Chondrocyte (in vitro differentiated cells): ENCODE measurements at places on chromosomes 6 and 20. TPM values are rescaled to one million over a fixed set of nuclear protein-coding genes. Genes with fewer than 3 reads are reported as not detected.

GRCh38 chr6:132130626-132131298 lies 179.6 kb upstream of the CCN2 start:
- no peaks in the 10 kb centered on the region for H3K36me3 ChIP-seq
- peaks cover 48% of the 10 kb centered on the region for H3K4me1 ChIP-seq
- H3K4me3 ChIP-seq: peak overlapping the region; percentile 5
- H3K27ac ChIP-seq: peak overlapping the region; percentile 95
- DNase-seq: no peak
- H3K27me3 ChIP-seq: no peaks in the 10 kb centered on the region

DNA sequence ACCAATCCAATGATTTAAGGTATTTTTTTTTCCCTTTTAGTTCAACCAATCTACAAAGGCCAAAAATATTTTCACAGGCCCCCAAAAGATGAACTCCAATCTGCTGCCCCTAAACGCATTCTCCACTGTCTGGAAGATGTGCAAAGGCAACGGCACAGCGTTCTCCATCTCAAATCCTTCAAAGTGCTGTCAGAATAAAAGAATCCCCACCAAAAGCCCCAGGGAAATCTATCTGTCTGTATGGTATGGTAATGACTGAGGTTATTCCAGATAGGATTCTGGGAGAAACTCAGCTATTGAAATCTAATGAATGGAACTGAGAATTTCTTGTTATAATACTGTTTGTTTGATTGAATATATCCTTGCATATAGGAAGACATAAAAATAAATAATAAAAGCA lies 217.8 kb upstream of the CCN2 start:
- no peak overlapping the region for H3K4me3 ChIP-seq
- no peak for DNase-seq
- H3K4me1 ChIP-seq: peaks cover 26% of the 10 kb centered on the region
- H3K27ac ChIP-seq: no peak overlapping the region
- peaks cover 2% of the 10 kb centered on the region for H3K36me3 ChIP-seq

DNA sequence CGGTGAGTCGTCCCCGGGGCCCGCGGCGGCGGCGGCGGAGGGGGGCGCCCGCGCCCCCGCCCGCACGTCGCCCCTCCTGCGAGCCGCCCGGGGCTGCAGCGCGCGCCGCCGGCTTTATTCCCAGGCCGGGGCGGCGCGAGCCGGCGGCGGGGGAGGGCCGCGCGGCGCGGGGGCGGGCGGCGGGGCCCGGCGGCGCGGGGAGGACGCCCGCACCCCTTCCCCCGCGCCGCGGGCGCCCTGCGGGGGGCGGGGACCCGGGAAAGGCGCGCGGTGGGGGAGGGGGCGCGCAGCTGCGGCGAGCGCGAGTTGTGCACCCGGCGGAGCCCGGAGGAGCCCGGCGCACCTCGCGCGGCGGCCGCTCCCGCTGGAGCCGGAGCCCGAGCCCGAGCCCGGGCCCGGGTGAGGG lies 646 bp downstream of the HMGA1 start:
- no peaks in the 10 kb centered on the region for H3K27me3 ChIP-seq
- no peak overlapping the region for H3K27ac ChIP-seq
- no peak for DNase-seq
- peaks cover 1% of the 10 kb centered on the region for H3K36me3 ChIP-seq

- DNase-seq: no peak
- no peak overlapping the region for H3K27ac ChIP-seq
- no peaks in the 10 kb centered on the region for H3K36me3 ChIP-seq
- peaks cover 5% of the 10 kb centered on the region for H3K27me3 ChIP-seq
These were observed 791.8 kb upstream of the MANEA start for GRCh38 chr6:94785514-94785913.

- H3K27ac ChIP-seq: no peak overlapping the region
- no peaks in the 10 kb centered on the region for H3K36me3 ChIP-seq
- H3K27me3 ChIP-seq: peaks cover 26% of the 10 kb centered on the region
- no peak overlapping the region for H3K4me3 ChIP-seq
- DNase-seq: no peak
These were observed 44.9 kb downstream of the HLA-DRA start for GRCh38 chr6:32484614-32484998.

TUBB1 gene
- 0.15 TPM in 1 of 3 replicates, not detected in the others for total RNA-seq

PKIB gene
- total RNA-seq: 42.1 to 50.9 TPM (median 44.3 TPM) in 3 replicates
